ENCODE measurements at places on chromosomes 12 and 14. TPM values are rescaled to one million over a fixed set of nuclear protein-coding genes. Genes with fewer than 3 reads are reported as not detected.
A peak's percentile ranks its signal among the peaks of the same experiment; 100 is the strongest.

DNA sequence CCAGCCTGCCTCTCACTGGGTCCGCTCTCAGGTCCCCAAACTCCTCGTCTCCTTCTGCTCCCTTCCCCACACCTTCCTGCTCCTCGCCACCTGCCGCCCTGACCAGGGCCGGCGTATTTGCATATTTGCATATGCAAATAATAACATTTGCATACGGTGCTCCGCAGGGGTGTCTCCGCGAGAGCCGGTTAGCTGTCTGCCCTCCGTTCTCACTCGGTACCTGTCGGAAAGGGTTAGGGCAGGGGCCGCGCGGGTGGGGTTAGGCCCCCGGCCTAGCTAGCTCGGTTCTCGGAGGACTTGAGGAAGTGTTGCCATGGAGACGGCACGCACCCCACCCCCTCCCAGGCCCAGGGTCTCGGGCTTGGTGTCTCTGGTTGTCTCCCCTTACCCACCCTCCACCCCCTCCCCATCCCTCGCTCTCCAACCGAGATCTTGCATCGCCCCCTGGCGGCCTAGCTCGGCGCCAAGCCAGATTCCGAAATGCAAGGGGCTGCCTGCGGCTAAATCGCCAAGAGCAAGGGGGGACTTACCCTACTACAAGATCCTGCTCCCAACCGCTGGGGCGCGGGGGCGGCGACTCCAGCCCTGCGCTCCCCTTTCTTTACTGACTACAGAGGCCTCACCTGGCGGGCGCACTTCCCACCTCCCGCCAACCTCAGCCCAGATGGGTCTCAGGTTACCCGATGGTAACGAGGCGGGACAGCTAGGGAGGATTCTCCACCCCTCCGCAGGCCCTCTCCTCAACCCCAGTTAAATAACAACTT is 8.1 kb downstream of the STAC3 start:
- DNase-seq: peak; percentile 68

DNA sequence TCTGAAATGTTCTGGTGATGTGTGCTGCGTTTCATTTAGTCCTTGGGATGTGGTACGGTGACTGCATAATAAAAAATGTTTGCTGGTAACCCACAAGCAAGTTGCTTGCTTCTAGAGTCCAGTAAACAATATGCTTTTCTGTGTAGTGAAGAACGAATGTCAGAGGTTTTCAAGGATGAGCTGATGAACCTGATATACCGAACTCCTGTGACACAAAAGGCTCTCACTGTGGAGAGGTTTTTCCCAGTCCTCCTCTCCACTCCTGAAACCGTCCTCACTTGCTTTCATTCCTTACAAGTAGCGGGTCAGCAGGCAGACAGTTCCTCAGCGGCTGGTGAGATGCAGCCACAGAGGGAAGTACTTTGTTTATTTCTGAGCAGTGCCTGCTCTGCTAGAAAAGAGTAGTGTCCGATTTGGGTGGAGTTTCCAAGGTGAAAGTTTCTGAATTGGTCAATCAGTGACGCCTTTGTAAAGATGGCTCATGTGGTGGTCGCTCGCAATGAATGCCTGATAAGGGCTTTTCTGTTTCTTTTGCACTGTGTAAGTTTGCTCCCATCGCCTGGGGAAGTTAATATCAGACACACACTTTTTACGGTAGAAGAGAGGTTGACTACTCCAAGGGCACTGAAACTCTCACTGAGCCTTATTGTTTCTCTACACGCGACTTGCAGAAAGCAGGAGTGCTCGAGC is 3.0 kb downstream of the ETV6 start:
- peak; percentile 24 for DNase-seq

DNA sequence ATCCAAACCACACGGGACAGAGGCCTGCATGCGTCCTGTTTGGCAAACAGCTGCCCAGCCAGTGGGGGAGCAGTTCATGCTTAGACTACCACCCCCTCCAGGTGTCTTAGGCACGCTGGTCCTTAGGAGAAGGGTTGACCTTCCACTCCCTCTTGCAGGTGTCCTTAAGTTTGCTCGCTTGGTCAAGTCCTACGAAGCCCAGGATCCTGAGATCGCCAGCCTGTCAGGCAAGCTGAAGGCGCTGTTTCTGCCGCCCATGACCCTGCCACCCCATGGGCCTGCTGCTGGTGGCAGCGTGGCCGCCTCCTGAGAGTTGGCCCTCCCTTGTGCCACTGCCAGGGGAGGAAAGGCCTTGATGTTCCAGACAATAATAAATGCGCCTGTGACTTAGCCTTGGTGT is 1.8 kb downstream of the C12orf57 start:
- no peak for DNase-seq

GRCh38 chr12:67911275-67911600 is 78.0 kb upstream of the IFNG-AS1 start:
- DNase-seq: no peak

GRCh38 chr12:66688846-66689439 is 10.1 kb upstream of the GRIP1 start:
- peak; percentile 29 for DNase-seq

DNA sequence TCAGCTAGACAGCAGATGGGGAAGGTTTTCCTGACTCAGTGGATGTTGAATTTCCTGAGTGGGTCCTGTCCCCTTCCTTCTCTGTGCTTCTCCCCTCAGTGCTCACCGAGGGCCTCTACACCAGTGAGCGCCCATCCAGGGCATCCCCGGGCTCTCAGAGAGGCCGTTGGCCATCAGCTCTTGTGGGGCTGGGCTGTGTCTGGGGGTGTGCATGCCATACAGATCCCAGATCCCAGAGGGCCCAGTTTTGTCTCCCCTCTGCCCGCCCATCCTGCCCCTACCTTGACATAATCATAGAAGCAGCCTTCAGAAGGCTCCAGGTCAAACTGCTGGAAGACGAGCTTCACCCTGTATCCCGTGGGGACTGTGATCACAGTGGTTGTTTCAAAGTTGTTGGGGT is 1.1 kb downstream of the C1R start:
- DNase-seq: no peak

GRCh38 chr14:100950024-100950423 is 46.5 kb upstream of the RTL1 start:
- DNase-seq: no peak

DNA sequence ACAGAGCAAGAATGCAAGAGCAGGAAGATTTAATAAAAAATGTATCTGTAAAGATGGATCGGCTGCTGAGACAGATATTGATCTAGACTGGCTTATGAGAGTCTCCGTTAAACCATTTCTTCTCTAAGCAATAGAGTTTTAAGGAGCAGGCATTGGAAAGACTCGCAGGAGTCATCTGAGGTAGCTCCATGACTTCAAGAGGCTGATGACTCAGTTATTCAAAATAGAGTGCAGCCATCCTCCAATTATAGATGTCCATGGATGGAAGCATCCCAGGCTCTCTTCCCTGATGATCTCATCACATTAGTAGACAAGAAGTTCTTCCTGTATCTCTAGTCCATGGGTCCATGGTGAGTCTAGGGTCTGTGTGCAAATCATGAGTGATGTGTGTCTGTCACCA is 638.3 kb upstream of the TMEM132C start:
- DNase-seq: no peak

DNA sequence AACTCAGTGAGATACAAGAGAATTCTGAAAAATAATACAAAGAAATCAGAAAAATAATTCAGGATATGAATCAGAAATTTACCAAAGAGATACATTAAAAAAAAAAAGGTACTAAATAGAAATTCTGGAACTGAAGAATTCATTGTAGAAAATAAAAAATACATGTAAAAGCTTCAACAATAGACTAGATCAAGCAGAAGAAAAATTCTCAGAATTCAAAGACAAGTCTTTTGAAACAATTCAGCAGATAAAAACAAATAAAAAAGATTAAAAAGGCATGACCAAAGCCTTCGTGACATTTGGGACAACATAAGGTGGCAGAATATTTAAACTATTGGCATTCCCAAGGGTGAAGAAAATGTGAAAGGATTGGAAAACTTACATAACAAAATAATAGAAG is 133.1 kb upstream of the CNOT2 start:
- no peak for DNase-seq

DNA sequence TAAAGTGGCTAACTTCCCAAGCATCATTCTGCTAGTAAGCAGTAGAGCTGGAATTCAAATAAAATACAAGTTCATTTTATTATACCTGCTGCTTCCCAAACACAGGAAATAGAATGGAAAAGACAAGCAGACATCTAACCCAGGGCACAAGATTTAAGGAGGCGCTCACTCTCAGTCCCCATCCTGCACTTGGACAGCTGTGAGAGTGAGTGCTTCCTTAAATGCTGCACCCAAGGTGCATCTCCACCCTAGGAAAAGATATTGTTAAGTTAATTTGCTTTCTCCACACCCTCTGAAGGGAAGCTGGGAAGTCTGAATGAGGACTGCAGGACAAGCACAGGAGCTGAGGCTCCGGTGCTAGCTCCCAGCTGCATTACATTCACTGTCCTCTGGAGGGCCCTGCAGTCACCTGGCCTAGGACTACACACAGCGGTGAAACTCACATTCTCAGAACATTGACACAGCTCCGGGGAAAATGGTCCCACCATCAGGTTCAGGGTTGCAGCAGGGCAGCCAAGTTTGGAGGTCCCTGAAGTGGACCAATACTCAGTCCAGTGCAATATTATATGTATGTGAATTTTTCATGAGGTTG is 14.2 kb downstream of the HEBP1 start:
- no peak for DNase-seq

- no peak for DNase-seq
Measured at GRCh38 chr14:93943930-93944329, 16.8 kb downstream of the FAM181A start.

GRCh38 chr14:34710006-34710405 is 4.4 kb downstream of the CFL2 start:
- DNase-seq: no peak

- no peak for DNase-seq
Measured at GRCh38 chr14:36214476-36215216, 38.1 kb upstream of the PTCSC3 start.

- no peak for DNase-seq
Measured at GRCh38 chr12:103852498-103852997, 11.5 kb upstream of the NT5DC3 start.

GRCh38 chr12:1972856-1973317 is 31.4 kb downstream of the DCP1B start:
- no peak for DNase-seq

- no peak for DNase-seq
Measured at GRCh38 chr14:85387181-85387580, 142.8 kb upstream of the FLRT2 start.

TAS2R20 gene
- total RNA-seq: 0.78 TPM

DIO2 gene
- not detected for total RNA-seq

SPPL3 gene
- 32.0 TPM for total RNA-seq

RNASE4 gene
- 2.7 TPM for total RNA-seq

OR4E2 gene
- total RNA-seq: 0.25 TPM

KLHL28 gene
- total RNA-seq: 19.8 TPM

NOVA1 gene
- total RNA-seq: not detected

Data from activated CD4-positive, alpha-beta memory T cell treated with anti-CD3 and anti-CD28 coated beads, Interleukin-2, amount 10 ng/mL, durations not matched to agents 7 days and 5 days (primary cell).